ENCODE measurements at places on chromosomes 7 and 10.

GRCh38 chr10:96082748-96083147 is 39.4 kb downstream of the CCNJ start:
- no peak for DNase-seq

DNA sequence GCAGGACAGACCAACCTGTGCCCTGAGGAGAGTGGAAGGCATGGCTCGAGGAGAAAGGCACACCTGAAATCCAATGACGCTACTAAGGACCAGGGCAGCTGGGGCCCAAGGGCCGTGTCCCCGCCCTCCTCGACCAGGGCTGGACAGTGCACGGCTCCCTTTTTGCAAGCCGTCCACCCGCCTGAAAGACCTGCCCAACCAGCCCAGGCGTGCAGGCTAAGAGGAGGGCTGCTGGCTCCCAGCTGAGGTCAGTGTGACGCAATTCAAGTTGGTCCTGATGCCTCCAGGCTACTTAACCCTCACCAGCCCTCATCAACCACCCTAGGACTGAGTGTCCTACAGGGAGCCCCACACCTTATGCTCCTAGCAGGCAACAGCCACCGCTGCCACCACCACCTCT is 69.3 kb downstream of the DLG5 start:
- no peak for DNase-seq

DNA sequence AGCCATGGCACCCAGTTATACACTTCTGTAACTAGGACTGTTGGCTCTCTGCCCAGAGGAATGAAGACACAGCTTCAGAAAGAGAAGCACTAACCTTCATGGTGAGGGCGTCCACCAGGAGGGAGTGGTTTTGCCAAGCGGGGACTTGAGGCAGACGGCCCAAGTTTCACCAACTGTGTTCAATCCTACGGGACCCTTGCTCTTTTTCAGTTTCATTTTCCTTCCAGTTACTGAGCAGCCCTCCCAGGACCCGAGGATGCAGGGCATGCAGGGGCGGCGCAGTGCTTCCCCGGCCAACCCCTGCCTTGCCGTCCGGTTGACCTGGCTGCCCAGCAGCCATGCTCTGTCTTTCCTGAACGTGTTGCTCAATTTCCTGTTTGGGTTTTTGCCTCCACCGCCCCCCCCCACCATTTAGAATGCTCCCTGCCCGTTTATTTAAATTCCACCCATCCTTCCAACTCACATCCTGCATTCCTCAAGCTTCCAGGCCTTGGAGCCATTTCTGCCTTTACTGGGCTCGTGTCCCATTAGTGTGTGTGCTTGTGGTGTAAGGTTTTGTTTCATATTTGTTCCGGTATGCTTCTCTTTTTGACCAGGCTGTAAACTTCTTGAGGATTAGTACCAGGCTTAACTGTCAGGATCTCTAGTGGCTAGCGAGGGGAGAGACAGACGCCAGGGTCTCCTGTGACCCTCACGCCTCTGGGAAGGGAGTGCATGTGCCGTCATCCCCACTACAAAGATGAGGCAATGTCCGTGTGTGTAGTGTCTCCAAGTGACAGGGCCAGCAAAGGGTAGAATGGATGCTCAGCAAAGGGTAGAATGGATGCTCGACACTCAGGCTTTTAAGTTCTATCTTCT is 31.6 kb downstream of the IL15RA start:
- DNase-seq, result peak; percentile 85

DNA sequence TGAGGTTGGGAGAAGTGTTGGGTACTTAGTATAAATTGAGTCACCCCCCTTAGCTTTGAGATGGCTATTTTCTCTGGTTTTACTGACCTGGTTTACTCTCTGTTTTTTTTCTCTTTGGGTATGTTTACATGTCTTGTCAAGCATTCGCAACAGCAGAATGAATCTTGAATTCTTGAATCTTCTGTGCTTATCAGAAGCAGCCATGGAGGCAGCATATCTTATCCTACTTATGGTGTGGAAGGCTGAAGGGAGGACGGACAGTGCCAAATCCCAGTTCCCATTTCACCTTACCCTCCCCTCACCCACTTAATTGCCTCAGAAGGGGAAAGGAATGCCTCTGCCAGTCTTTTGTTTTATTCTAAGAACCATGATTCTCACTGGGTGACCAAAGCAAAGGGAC is 3.7 kb downstream of the SND1 start:
- DNase-seq, result no peak

DNA sequence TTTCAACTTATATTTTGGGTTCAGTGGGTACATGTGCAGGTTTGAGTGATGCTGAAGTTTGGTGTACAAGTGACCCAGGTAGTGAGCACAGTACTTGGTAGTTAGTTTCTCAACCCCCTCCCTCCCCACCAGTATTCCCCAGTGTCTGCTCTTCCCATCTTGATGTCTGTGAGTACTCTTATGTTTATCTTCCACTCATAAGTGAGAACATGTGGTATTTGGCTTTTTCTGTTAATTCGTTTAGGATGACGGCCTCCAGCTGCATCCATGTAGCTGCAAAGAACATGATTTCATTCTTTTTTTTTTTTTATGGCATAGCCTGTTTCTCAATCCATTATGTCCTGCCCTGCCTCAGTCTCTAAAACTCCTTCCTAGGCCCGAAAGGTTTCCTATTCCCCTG is 222.1 kb downstream of the WDR37 start:
- DNase-seq, result no peak

DNA sequence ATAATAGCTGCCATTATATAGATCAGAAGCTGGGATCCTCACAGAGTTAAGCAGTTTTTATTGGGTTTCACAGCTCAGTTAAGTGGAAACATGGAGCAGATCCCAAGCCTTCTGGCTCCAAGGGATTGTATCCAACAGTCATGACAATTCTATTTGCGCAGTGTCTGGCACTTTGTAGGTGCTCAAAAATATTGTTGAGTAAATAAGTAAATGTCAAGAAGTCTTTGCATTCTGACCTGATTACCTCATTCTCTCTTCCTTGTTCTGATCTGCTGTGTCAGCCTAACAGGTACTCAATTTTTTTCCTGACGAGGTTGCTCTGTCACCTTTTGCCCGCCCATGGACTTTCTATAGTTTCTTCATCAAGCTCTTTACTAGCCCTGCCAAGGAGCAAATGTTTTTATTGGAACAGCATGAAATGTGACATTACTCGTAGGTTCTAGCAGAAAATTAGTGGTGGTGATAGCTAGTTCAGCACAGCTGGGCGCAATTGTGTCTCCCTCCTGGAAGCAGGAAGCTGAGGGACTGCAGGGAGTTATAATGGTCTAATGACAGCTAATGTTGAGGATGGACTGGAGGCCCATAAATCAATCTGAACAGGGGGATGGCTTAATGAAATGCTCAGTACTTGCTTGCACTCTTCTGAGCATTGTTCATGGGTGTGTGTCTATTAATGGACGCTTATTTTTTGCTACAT is 680.2 kb downstream of the CCSER2 start:
- no peak for DNase-seq

DNA sequence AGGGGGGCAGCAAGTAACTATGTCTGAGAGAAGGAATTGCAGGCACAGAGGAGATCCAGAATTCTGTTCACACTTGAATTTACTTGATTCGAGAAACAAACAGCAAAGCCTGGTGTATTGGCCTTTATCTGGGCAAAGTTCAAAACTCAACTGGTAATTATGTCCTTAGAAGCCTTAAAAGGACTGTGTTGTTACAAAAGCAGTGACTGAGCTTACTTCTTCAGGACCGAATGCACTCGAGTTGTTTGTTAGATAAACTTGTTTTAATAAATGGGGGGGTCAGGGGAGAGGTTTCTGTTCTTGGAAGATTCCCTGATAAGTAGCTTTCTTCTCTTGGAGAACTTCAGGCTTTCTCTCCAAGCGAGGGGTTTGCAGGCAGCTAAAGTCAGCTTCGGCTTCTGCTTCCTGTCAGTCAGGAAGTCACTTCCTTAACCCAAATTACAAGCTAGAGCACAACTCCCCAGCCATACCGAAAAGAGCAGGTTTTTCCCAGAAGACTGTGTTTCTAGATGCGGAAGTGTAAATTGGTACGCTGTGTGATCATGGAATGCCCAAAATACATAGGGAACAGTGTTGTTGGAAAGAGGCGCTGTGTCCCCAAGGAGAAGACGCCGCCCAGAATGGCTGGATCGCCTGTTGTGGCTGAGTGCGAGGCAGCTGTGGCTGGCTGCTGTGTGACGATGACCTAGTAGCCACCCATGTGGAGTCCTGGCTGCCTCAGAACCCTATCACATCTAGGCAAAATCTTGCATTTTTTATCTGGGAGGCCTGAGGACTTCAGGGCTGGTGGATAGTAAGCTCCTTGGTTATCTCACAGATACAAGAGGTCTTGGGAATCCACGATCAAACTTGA is 110.4 kb downstream of the TCF7L2 start:
- peak; percentile 80 for DNase-seq

DNA sequence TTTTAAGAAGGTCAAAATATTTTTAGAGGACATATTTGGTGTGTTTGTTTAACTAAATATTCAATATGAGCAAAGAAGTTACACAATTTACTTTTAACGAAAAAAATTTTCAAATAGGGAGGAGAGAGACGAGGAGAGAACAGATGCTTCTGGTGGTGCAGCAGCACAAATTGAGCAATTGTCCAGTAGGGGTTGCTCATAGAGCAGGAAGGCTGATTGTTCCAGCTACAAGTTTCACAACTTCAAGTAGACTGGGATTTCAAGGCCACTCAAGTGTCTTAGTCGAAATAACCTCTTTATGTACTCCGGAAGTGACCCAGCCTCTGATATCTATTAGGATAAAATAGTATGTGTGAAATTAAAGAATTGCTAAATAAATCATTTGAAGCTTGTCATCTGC is 197.9 kb downstream of the HDAC9 start:
- DNase-seq, result no peak

- peak; percentile 78 for DNase-seq
Measured at GRCh38 chr10:70440296-70441160, 953 bp downstream of the NODAL start.

GRCh38 chr10:77371848-77372799 is 265.5 kb downstream of the KCNMA1 start:
- DNase-seq, result no peak

DNA sequence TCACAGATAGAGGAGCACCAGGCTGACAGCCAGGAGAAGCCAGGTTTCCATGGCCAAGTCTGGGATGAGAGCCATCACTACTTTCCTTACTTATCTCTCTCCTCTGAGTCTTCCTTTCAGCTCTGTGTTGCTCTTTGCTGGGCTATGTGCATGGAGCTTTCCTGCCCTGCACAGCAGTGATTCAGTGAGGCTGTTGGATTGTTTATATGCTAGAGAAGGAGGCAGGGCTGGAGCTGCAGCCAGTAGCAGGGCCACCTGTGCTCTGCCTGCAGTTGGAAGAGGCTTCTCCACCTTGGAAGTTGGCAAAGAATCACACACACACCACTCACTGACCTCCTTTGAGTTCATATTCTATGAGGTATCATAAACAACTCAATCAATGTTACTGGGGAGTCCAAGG is at the start of gene CYP3A4:
Gene CYP3A4 (minus strand): TSS at position 178 of the 400 bp plus-strand sequence. CDS start 103 bp downstream, at position 75.
- no peak for DNase-seq

DNA sequence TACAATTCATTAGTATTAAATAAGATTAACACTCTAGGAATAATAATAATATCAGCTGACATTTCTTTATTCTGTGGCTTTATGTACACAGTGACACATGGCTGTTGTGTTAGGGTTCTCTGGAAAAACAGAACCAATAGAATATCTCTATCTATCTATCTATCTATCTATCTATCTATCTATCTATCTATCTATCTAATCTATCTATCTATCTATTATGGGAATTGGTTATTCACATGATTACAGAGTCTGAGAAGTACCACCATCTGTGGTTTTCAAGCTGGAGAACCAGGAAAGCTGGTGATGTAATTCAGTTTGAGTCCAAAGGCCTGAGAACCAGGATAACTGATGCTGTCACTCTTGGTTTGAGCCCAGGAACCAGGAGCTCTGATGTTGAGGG is 194.1 kb upstream of the MTPN start:
- DNase-seq, result no peak

DNA sequence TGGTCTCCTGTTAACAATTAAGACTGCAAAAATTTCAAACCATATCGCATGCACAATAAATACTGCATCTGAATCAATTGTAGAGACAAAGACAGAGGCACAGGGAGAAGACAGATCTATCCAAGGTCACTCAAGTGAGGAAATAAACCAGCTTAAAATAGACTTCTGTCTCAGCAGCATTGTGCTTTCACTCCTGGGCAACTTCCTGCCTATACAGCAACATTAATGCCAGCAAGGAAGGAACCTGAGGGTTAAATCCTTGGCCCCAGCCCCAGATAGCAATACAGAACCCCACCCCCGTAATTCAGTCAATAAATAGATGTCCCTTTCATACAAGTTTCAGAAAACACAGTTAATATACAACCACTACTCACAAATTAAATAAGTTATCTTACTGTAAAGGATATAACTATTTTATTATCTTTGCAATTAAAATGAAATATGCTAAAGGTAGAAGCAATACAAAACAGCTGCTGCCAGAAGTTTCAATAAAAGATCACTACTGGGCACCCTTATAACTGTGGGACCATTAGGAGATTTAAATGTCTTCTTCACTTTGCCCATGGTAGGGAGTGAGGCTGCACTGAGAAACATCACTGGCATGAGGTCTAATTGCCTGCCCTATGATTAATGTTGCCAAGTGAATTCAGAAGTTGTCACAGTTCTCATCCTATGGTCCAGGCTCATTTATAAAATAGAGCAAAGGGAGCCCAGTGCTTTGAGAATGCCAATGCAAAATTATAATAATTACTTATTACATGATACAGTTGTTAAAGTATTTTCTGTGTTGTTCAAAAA is 49.4 kb downstream of the CAV1 start:
- DNase-seq, result no peak

DNA sequence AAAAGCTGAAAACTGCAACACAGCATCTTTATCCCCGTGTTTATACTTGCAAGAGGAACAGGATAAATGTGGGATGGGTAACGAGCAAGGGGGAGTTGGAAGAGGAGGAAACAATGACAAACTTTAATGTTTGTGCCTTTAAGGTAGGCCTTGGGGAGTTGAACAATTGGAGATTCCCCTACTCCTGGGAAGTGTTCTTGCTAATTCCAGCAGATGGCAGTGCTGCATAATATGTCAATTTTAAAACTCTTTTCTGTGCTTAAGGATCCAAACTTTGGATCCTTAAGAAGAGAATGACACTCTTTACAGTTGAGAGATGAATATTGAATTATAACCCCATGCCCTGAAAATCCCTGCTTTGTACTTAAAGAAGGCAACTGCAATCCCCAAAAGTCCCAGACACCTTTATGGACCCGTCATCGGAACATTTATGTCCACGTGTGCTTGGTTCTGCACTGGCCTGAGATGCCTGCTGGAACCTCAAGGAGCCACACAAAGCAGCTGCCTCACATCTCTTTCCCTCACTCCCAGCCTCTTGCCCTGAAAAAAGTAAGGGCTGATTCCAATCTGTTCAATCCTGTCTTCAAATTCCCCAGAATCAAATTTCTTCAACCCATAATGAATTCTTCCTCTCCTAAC is 12.0 kb downstream of the IFIT5 start:
- no peak for DNase-seq

DNA sequence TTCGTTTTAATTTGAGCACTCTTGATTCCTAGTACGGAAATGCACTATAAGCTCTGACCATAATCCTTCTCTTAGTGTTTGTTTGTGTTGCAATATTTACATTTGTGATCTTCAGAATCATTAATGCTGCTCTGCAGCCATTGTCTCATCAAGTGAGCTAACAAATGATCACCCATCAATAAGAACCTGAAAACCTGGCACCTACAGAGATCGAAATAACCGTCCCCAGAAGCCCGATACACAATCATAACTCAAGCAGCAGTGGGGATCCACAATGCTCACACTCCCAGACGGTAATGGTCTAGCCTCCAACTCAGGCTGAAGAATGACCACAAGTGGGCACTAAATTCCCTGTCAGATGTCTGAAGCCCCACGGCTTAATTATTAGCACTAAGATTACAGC is 156.0 kb upstream of the NFE2L3 start:
- no peak for DNase-seq
